ENCODE measurements at places on chromosomes 13 and 19.
A peak's percentile ranks its signal among the peaks of the same experiment; 100 is the strongest.

- peak; percentile 52 for DNase-seq
Measured at GRCh38 chr19:5340637-5341447, at the start of gene PTPRS. TSS of gene PTPRS (minus strand) at chr19:5340812. CDS start at chr19:5286140, 54,672 bp downstream.

DNA sequence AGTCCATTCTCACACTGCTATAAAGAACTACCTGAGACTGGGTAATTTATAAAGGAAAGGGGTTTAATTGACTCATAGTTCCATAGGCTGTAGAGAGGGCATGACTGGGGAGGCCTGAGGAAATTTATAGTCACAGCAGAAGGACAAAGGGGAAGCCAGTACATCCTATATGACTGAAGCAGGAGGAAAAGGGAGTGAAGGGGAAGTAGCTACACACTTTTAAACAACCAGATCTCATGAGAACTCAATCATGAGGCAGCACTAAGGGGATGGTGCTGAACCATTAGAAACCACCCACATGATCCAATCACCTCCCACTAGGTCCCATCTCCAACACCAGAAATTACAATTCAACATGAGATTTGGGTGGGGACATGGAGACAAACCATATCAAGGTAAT, 209.1 kb downstream of the DIAPH3 start:
- DNase-seq = no peak

DNA sequence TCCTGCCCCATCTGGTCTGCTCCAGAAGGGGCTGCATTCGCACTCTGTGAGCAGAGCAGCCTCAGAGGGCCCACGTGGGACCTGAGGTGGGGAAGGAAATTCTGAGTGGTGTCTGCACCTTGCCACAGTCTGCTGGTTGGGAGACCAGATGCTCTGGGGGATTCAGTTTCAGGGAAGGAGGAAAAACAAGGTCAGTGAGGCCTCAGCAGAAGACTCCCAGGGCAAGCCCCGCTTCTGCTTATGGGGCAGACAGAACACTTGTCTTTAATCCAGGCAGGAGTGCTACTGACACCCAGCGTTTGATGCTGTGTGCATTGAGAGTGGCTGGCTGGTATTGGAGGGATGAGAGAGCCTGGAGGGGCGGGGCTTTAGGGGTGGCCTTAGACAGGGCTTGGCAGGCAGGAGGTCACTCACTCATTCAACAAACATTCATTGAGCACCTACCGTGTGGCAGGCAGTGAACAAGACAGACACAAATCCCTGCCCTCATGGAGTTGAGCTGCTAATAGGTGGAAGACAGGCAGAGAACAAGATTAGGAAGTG, 4.9 kb upstream of the CLEC17A start:
- no peak for DNase-seq

- no peak for DNase-seq
Measured at GRCh38 chr13:81302677-81303076, 961.8 kb upstream of the SPRY2 start.

DNA sequence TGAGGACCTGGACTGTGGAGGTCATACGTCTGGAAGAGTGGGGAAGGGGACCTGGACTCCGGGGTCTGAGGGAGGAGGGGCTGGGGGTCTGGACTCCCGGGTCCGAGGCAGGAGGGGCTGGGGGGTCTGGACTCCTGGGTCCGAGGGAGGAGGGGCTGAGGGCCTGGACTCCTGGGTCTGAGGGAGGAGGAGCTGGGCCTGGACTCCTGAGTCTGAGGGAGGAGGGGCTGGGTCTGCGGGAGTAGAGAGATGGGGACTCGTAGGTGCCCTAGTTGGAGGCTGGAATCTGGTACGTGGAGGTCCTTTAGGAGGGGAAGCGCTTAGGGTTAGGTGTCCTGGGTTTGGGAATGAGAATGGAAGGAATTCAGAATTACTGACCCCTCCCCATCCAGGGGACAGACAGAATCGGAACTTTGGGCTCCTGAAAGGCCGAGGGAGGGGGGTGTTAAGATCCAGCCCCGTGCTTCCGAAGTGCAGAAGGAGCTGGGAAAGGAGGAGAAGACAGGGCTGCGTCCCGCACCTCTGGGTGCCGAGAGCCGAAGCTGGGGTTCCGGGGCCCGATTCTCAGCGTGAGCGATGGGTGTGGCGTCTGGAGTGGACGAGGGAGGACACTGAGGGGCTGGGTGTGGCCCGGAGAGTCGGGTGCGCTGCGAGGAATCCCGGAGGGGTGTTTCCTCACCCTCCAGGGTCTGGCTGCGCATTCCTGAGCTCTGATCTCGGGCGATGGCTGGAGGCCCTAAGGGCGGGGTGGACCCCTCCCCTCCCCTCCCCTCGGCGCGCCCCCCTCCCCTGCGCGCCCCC, 608 bp downstream of the MYADM start:
- DNase-seq = peak; percentile 69

- no peak for DNase-seq
Measured at GRCh38 chr19:48596679-48597465, 9.7 kb upstream of the SPACA4 start.

DNA sequence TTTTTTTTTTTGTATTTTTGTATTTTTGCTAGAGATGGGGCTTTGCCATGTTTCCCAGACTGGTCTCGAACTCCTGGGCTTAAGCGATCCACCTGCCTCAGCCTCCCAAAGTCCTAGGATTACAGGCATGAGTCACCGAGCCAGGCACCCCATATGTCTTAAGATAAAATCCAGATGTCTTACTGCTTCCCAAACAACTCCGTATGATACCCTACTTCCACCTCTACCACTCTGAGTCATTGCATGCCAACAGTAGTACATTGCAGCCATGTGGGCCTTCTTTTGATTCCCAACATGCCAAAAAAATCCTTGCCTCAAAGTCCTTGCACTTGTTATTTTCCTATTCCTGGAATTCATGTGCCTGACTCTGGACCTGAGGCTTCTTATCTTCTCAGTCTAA, 799.2 kb downstream of the GPC5 start:
- peak; percentile 95 for DNase-seq

GRCh38 chr13:28492569-28493367, 2.2 kb downstream of the FLT1 start:
- DNase-seq = no peak

GRCh38 chr19:30132343-30133075, 190.5 kb downstream of the URI1 start:
- DNase-seq = no peak

GRCh38 chr13:25886438-25887214, 165.2 kb downstream of the SHISA2 start:
- DNase-seq = peak; percentile 84

- DNase-seq = peak; percentile 87
Measured at GRCh38 chr19:4057931-4058692, 8.6 kb downstream of the ZBTB7A start.

DNA sequence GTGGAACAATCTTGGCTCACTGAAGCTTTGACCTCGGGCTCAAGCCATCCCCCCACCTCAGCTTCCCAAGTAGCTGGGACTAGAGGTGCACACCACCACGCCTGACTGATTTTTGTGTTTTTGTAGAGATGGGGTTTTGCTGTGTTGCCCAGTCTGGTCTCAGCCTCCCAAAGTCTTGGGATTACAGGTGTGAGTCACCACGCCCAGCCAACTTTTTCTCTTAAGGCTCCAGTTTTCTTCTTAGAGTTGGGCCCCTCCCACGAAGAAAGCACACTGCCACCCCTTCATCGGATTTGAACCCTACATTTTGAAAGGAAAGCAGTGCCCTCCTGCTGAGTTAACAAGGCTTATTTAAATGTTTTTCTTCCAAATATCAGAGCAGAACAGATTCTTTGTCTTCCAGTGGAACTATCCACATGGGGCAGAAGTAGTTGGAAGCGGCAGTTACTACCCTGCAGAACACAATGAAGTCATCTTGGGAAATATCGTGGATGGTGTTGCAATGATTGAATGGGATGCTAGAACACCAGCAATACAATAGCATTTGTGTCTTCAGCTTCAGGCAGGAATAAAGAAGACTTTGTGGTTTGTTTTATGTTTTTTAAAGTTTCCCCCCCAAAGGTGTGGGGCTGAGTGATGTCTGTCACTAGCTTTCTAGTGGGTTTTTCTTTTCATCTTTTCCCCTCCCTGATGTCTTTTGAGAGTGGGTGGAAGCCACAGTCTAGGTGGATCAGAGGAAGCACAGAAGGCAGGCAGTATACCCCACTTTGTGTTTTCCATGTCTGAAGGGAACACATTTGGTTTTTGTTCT, 8.9 kb downstream of the ACTN4 start:
- DNase-seq = peak; percentile 88

DNA sequence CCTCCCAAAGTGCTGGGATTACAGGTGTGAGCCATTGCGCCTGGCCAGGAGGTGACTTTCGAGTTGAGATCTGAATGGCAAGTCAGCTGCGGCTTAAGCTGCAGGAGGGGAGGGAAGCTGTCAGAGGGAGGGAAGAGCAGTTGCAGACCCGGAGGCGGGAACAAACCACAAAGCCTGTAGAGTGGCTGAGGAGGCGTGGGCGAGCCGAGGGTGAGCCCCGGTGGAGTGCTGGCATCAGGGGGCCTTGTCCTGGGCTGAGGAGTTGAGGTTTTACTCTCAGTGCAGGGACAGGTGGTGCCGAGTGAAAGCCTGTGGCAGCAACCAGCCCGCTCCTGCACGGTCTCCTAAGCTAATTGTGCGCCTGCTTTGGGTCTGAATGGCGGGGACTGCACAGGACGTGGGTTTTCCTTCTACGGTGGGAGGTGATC, 24.2 kb downstream of the PPP1R37 start:
- peak; percentile 76 for DNase-seq

DNA sequence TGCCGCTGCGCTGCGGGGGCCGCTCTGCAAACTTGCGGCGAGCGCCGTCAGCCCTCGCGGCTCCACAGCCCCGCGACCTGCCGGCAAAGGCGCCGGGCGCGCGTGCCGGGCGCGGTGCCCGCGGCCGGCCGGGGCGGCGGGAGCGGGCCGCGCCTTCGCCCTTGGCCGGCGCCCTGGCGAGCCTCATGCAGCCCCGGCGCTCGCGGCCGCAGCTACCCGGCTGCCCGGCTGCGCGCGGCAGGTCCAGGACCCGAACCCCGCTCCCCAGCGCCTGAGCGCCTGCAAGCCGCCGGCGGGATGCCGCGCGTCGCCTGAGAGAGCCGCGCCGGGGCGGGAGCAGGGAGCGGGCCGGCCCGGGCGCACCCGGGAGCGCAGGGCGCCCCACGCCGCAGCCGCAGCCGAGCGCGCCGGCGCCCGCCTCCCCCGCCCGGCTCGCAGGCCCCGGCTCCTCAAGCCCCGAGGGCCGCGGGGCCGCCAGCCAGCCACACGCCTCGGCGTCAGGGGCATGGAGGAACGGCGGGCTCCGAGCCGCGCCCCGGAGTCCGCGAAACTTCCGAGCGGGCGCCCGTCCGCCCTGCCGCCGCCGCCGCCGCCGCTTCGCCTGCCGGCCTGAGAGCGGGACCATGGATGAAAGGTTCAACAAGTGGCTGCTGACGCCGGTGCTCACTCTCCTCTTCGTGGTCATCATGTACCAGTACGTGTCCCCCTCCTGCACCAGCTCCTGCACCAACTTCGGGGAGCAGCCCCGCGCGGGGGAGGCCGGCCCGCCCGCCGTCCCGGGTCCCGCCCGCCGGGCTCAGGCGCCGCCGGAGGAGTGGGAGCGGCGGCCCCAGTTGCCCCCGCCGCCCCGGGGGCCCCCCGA, 564 bp downstream of the HS6ST3 start:
- DNase-seq = no peak

DNA sequence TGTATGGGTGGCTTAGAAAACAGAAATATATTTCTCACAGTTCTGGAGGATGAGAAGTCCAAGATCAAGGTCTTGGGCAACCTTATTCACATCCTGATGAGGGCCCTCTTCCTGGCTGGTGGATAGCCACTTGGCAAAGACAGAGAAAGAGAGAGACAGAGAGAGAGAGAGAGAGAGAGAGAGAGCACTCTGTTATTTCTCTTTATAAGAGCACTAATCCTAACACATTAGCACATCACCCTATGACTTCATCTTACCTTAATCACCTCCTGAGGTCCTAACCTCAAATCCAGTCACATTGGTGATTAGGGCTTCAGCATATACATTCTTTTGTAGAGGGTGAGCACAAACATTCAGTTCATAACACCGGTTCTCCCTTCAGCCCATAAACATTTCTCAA, 430.3 kb downstream of the EFNB2 start:
- DNase-seq = peak; percentile 62

DNA sequence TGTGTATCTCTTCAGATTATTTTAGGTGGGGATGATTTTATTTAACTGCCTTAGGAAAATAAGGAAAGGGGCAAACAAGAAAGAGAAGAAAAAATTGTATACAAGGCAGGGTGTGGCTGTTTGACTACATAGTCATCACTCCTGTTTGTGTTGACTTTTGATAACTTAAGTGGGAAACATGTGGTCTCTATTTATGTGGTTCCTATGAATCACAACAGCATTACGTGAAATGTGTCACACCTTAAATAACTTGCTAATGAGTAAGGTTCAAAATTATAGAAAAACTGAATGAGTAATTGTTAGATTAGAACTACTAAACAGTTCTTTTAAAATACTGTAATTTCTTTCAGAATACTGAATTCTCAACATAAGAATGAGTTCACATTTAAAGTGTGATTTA, 69.3 kb downstream of the LMO7 start:
- DNase-seq = peak; percentile 84

DNA sequence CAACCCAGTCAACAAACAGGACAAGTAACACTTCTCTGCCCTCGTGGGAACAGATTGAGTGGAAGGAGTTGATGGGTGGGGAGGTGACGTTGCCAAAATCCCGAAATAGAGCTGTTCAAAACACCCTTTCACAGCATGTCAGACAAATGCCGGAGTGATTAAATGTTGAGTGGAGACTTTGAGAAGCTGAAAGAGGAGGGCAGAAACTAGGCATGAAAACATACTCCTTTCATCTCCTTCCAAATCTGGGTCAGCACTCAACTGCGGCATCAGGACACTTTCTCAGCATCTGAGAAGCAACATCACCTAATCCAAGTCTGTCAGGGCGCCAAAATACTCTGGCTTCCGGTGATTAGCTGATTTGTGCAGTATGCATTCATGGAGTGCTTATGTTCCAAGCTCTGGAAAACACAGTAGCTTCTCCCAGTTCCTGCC, 51.5 kb upstream of the MRI1 start:
- no peak for DNase-seq

- DNase-seq = no peak
Measured at GRCh38 chr19:49201042-49201441, 43.5 kb downstream of the TRPM4 start.

All from amniotic epithelial cell (primary cell).